ENCODE measurements at places on chromosomes 4 and X.

DNA sequence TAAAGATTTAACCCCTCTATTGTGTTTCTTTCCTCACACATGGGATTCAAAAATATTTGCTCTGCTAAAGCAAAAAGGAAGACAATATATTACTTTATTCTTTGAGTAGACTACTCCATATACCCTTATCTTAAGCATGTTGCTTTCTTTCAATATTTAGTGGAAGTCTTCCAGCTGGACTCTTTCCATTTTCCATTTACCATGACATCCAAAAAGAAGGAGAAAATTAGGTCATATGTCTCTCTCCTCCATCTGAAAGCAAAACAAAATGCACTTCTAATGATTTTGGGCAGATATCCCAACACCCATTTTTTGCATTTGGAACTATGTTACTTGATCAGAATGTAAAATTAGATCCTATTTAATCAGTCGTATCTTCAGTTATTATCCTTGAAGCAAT lies 1336.5 kb downstream of the PCDH19 start:
- no peak for DNase-seq

GRCh38 chr4:147942729-147943128 lies 210.8 kb downstream of the ARHGAP10 start:
- DNase-seq = no peak

DNA sequence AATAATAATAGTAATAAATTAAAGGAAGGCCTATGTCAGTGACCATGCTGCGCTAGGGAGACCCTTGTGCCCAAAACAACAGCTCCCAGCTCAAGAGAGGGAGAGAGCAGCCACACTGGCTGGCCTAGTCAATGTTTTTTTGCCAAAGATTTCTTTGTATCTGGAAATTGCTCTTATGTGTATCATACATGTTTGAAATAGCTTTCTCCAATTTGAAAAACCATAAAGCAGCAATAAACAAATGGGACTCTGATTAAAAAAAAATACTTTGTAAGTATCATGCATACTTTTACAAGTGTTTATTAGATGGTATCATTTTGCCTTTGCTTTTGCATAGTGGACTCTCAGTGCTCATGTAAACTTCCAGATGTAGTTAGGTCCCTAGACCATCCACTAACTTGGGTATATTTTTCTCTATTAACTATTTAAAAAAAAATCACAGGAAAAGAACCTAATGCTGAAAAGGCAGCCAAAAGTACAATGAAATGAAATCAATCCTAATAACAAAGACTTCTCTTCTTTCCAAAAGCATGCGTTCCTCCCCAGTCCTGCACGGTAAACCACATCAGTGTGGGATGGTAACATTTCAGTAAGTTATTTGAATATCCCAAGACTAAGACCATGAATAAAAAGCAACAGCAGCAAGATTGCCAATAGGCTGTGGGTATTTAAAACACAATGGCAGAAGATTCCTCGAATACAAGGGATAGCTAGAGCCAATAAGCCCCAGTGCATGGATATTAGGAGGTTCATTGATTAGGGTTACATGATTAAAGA lies 117.6 kb downstream of the PALLD start:
- no peak for DNase-seq

- no peak for DNase-seq
Measured at GRCh38 chrX:43314525-43314924, 341.6 kb upstream of the MAOA start.

GRCh38 chrX:14361435-14361834 lies 167.9 kb upstream of the GLRA2 start:
- DNase-seq = no peak

- DNase-seq = no peak
Measured at GRCh38 chrX:84358271-84358670, 144.0 kb downstream of the HDX start.

GRCh38 chrX:127207326-127207725 lies 387.8 kb downstream of the PRR32 start:
- no peak for DNase-seq

DNA sequence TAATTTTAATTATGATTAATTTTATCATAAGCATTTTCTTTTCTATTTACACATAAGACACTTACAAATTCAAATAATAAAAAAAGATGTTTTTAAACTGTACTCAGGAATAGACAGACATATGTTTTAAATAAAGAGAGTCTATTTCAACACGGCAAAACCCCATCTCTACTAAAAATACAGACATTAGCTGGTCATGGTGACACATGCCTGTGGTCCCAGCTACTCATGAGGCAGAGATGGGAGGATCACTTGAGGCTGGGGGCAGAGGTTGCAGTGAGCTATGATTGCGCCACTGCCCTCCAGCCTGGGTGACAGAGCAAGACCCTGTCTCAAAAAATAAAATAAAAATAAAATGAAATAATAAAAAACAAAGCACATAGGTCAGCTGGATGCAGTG lies 14.8 kb downstream of the FAM9B start:
- no peak for DNase-seq

DNA sequence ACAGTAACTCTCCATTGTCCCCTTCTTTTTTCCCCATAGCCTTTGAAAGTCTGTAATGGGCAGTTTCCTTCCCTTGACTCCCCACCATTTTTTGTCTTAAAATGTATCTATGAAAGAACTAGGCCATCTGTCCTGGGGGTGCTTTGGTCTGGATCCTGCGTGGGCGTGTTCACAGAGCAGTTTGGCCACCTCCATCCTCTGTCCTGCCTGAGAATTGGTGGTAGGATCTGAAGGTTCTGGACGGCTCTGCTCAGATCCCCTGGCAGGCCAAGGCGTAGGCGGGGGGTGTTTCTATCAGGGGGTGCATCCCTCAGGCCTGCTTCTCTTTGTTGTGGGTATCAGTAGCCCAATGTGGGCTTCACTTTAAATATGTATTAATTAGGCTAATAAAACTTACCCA lies 107.1 kb downstream of the FAM193A start:
- peak; percentile 52 for DNase-seq

- DNase-seq = no peak
Measured at GRCh38 chrX:100976211-100976610, 6.7 kb downstream of the ARL13A start.

DNA sequence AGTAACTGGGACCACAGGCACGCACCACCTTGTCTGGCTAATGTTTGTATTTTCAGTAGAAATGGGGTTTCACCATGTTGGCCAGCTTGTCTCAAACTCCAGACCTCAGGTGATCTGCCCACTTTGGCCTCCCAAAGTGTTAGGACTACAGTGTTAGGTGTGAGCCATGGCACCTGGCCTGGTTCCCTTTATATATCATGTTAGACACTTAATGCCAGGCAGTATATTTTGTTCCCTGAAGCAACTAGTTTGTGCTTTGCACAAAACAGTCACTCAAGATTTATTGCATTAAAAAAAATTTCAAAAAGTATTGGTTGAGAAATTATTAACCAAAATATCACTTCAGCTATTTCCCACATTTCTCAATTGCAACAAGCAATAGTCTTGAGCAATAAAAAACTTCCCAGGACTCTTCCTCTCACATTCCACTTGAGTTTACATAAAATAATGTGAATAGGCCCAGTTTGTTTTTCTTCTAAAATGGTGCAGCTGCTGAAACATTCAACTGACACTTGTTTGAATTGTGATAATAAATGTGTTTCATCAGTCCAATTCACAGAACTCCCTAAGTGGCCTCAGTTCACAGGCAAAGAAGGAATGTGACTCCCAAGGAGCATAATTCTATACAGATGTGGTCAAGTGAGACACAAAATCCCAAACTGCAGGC lies 22.7 kb downstream of the CXCL1 start:
- no peak for DNase-seq

DNA sequence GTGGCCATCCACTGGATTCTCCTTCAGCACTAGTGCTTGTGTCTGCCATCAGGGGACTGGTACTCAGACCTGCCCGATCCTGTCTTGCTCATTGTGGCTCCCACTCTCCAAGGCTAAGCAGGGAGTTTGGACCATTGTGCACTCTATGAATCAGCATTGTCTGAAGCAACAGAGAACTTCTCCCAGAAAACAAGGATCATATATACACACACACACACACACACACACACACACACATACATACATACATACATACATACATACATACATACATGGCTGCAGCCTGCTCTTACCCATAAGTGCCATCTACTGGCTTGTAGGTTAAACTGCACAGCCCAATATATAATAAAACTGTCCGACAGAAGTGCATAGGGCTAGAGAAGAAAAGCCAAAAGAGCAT lies 345.3 kb upstream of the LCORL start:
- no peak for DNase-seq

DNA sequence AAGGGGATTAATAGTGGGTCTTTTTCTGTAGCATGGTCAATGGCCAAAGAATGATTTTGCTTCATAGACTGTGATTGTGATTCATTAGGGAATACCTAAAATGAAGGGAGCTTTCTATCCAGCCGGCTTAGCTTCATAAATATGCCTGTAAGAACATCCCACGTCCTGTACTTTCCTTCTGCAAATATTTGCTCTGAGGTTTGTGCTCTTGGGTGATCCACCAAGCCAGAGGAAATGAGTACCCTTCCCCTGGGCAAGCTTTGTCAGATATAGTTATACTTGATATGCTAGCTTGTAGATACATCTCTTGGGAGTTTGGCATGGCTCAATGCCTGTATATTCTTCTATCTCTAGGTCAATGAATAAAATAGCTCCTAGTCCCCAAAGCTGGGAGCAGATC lies 28.2 kb upstream of the SPARCL1 start:
- no peak for DNase-seq

DNA sequence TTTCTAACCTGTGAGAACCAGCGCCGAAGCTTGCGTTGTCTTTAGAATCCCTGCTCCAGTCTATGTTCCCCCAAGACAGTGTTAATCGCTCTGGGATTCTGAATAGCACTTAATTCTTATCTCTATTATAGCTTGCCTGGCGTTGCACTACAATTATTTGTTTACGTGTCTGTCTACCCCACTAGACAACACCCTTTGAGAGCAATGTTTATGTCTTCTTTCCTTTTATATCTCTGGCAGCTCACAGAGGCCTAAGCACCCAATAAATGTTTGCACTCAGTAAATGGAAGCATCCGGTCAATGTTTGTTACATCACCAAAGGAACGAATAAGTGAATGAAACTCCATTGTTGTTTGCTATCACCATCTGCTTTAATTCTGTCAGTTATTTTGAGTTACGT lies 4.8 kb upstream of the NHS start:
- no peak for DNase-seq

DNA sequence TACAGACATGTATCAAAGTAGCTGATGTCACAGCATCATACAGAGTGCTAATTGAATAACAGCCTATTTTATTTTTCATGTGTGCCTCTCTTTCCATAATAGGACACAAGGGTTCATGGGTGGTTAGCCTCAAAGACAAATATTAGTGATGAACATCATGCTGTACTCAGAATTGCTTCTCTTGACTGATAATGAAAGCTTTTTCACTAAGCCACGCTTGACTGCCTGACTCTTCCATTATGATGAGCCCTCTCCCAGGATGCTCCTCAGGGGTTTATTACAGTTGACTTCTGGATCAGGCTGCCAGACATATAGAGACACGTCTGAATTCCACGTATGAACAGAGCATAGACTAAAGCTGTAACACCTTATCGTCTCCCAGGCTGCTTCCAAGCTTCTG lies 2757.5 kb downstream of the PCDH7 start:
- no peak for DNase-seq

- no peak for DNase-seq
Measured at GRCh38 chr4:168021666-168022065, 70.7 kb upstream of the ANXA10 start.

GRCh38 chrX:51643377-51643776 lies 24.7 kb upstream of the CENPVL3 start:
- no peak for DNase-seq

DNA sequence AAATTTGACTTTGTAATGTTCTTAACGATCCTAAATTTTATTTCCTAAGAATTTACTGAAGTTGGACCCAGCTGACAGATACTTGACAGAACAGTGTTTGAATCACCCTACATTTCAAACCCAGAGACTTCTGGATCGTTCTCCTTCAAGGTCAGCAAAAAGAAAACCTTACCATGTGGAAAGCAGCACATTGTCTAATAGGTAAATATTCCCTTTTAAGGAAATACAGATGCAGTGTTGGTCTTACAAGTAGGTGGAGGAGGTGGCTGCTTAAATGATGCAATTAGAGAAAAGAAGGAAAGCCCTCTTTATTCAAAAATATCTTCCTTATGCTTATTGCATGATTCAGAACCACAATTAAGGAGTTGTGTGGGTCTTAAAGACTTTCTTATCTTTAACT lies 73.5 kb downstream of the RS1 start:
- DNase-seq = no peak

DNA sequence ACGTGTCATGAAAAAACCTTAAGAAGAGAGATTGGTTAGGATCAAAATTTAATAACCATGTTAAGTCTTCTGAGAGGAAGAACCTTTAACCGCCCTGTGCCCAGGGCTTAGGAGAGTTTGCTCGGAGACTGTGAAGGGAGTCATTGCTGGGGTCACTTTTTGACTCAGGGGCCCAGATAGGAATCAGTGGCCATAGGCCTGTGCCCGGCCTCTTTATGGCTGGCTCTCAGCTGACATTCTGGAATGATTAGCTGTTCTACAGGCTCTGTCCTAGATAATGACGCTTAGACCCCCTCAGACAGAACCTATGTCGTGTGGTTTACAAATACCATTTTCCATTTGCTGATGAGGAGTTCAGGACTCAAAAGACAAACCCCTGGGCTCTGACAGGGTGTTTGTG lies 174.1 kb downstream of the DCLK2 start:
- DNase-seq = no peak

DNA sequence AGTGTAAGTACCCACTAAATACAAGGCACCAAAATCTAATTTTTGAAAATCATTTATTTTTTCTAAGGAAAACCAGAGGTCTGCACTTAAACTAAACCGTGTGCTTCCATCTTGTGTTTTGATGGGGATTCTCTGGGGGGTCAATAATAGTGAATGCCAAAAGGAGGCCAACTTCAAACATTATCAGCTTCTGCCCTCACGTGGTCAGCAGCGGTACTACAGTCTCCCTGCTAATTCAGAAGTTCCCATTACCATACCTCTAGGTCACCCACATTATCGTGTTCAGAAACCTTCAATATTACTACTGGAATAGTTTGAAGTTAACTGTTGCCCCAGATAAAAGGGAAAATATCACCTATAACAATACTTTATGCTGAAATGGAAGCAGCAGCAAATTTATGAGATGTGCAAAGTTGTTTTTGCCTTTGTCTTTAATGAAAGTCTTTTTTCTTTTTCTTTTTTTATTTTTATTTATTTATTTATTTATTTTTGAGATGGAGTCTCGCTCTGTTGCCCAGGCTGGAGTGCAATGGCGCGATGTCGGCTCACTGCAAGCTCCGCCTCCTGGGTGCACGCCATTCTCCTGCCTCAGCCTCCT lies 17.3 kb downstream of the CTPS2 start:
- peak; percentile 75 for DNase-seq

DNA sequence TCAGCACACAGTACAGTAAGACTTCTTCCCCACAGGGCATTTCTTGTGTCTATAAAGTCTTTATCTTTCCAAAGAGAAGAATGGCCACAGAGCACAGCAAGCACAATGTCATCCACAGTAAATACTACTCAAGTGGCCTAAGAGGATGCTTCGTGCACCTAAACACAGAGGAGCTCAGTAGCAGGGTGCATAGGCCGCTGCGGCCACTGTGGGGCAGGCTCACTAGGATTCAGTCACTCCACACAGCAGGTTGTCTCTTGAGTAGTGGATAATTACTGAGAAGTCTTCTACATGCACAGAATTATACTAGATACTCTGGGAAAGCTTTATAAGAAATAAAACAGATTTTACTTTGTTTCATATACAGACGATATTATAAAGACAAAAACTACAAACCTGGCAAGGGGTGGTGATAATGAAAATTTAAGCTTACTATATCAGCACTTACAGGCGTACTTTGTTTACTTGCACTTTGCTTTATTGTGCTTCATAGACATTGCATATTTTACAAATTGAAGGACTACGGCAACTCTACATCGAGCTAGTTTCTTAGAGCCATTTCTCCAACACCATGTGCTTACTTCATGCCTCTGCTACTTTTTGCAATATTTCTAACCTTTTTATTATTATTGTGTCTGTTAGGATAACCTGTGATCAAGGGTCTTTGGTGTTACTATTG lies 78.5 kb downstream of the PRDM5 start:
- no peak for DNase-seq

All from type B pancreatic cell (in vitro differentiated cells).